ENCODE measurements at places on chromosomes 11 and 22.

- DNase-seq = no peak
These were observed 91.9 kb upstream of the BID start for GRCh38 chr22:17866127-17866526.

GRCh38 chr11:57202281-57202680 lies 20.5 kb downstream of the LRRC55 start:
- no peak for DNase-seq

GRCh38 chr11:45238724-45239123 lies 47.4 kb downstream of the SYT13 start:
- no peak for DNase-seq

DNA sequence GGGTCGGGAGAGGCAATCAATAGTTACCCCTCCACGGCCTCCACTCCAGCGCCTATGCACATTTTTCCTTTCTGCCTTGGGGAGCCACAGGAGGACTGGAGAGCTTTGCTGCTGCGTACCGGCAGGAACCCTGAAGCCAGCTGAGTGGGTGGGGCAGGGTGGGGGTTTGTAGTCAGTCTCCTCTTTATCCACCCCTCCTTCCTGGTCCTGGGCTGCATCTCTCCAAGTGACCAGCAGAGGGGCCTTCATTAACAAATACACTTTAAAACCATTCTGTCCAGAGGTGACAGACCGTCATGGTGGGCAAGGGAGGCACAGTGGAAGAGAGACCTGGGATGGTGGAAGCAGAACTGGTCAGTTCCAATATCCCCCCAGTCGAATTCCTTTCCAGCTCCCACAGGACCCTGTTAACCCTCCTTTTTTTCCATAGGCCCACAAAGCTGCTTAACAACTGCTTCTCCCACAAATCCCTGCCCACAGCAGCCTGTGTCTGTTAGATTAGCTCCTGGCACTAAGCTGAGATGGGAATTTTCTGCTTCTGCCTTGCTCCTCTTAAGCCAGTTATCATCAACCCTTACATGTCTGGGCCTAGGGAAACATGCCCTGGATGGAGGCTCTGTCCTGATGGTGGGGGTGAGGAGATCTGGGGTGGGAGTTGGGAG lies 3.9 kb upstream of the ABCG4 start:
- peak; percentile 85 for DNase-seq

DNA sequence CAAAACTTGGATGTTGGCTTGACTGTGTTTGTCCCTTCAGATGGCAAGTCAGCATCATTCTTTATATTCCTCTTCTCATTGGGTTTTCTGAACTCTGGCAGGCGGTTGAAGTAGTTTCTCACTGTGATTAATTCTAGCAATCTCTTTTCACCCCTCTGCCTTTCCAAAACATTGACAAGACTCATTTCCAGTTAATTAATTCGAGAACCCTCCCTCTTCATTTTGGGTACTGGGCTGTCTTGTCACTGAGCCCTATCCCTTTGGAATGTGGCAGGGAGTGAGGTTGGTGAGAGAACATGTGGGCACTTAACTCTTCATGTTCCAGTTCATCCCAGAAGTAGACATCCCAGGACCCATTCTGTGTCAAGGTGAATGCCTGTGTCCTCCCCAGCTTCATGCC lies 133.0 kb downstream of the WNT7B start:
- DNase-seq = no peak

DNA sequence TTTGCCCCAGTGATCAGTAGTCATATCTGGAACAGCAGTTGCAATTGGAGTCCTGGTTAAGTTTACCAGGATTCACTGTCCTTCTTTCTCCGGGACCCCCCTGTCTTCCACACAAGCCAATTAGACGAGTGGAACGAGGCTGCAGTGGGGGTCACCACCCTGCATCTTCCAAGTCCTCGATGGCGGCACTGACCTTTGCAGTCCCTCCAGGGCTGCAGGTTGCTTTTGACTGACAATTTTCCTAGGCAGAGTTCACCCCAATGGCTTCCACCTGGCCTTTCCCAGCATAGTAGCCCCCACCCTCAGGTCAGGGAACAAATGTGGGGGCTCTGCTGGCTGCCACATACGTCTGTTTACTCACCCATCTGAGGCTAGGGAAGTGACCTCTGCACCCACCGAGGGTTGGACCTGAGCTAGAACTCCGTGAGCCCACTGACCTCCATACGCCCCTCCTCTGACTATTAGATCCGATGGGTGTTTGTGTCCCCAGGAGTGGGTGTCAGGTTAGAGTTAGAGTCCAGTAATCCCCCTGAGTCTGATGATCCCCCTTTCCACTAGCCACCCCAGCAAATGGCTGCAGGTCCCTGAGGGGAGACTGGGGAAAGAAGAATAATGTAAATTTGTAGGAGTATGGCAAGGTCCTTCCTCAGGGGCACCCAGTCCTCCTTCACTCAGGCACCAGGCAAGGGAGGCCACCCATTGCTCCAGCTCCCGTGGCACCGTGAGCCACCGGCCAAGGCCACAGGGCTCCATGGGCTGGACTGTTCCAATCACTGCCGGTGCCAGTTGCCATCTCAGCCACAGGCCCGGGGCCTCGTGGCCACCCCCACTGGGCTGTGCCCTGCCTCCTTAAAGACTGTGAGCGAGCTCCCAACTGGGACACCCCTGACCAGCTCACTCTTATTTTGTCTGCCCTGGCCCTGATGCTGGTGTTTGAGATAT lies 5.5 kb downstream of the C11orf21 start:
- no peak for DNase-seq

DNA sequence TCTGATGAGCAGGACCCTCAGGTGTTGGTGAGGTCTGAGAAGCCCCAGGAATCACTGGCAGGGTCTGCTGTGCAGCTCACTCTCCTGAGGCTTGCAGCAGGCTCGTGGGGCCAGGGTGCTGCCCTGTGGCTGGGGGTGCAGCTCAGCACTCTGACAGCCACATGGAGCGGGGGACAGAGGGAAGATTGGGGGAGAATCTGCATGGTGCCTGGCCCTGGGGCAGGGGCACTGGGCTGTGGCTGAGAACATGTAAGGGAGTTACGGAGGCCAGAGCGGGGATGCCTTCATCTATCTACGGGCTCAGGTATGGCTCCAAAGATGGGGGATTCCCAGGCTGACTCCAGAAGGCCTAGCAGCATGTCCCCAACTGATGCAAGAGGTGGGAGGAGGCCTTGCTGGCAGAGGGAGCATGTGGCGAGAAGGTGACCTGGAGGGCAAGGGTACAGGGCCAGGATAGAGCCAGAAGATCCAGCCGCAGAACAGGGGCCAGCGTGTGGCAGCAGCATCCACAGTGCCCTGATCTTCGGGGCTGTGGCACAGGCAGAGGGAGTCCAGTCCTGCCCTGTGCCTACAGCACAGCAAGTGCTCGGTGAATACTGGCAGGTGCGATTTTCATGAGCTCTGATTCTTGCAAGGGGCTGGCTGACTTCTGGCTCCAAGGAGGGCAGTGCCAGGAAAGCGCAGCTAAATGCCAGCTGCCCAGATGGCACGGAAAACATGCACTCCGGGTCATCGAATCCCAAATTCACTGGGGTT lies 184.7 kb downstream of the CTTN start:
- DNase-seq = no peak

- no peak for DNase-seq
These were observed 118.7 kb downstream of the ST3GAL4 start for GRCh38 chr11:126474220-126474619.

- DNase-seq = no peak
These were observed 471.9 kb downstream of the MIAT start for GRCh38 chr22:27129266-27129665.

DNA sequence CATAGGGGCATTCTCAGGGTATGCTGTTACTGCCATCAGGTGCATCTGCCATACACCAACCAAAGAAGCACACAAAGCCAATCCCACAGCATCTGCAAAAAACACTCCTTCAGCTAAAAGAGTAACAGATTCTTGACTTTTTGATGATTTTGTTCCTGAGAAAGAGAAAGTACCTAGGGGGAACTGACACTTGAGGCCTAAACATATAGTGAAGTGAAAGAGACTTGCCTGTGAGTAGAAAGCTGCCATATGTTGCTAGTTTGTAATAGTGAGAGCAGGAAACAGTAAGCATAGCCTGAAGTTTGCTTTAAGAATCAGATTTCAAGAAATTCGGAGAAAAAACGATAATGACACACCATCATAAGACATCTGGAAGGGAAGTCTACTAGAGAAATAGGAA lies 97.9 kb upstream of the CTSC start:
- DNase-seq = no peak

- DNase-seq = peak; percentile 87
These were observed 19.2 kb upstream of the TALDO1 start for GRCh38 chr11:727859-728748.

GRCh38 chr11:63491240-63491587 lies 247 bp upstream of the PLAAT5 start:
- no peak for DNase-seq
